ENCODE measurements at places on chromosomes 5 and 9.

GRCh38 chr5:157459715-157460599 lies at the start of gene NIPAL4:
NIPAL4 (plus strand) TSS chr5:157460213; CDS start chr5:157460321, 108 bp downstream.
- DNase-seq = no peak

GRCh38 chr5:156971848-156972525 lies 9.0 kb upstream of the TIMD4 start:
- no peak for DNase-seq

DNA sequence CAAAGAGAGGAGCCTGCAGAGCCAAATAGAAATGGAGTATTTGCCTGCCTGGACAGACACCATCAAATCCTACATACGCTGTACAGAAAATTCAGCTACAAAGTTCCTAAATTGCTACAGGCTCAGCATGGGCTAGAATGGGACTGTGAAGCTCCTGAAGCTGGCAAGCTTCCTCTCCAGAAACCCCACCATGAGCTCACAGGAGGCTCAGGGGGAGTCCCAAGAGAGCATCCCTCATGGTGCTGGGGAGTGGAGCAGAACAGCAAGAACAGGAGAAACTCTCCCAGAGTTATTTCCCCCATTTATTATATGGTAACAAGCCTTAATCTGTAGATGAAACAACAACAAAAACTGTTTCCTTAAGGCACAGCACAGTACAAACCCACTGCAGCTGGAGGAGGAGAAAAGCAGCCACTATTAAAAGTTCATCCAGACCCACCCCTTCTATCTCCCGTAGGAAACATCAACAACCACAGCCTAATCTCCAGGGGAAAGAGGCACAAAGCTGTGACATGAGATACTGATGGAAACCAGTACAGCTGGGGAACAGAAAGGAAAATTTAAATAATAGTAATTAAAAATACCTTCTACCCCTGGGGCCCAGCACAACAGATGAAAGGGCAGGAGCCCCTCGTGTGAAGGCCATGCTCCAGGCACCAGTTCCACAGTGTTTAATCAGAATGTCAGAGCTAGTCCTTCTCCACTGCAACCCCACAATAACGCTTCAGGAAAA lies 548.5 kb downstream of the MTRR start:
- no peak for DNase-seq

GRCh38 chr5:1133510-1134201 lies 21.8 kb upstream of the SLC12A7 start:
- no peak for DNase-seq

GRCh38 chr9:93098236-93098946 lies 2.4 kb downstream of the CARD19 start:
- DNase-seq = no peak

- no peak for DNase-seq
These were observed 8.8 kb downstream of the GARNL3 start for GRCh38 chr9:127273326-127273725.

Data from neural crest cell (in vitro differentiated cells).